ENCODE measurements at places on chromosomes 3 and 15. TPM values are rescaled to one million over a fixed set of nuclear protein-coding genes. Genes with fewer than 3 reads are reported as not detected.

GABRR3 gene
- total RNA-seq, result not detected

DNA sequence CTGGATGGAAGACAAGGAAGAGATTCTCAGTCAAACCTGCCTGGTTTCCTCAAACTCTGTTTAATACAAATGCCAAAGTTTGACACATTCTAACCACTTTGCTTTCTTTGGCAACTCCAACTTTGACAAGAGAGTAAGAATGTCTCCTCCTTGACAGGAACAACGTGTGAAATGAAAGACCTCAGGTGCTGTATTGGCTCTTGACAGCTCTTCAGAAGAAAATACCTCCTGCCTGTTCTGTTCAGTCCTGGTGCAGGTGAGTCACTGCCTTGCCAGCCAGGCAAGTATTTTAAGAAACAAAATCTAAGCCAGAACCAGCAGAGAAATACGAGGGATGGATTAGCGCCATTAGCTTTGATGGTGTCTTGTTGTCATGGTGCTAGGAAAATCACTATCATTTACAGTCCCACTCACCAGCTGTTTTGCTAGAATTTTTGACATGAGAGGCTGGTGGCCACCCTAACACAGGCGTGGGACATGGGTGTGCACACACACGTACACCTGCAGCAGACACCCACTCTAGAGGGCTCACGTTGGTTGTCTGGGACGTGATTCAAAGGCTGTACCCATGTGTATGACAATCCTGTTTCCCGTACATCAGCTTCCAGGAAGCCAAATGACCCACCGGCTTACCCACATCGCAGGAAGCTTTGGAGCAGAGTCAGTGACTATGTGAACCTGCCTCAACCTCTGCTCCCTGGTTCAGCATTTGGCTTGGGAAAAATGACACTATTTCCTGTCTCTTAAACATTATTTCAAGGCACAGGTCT is 60.4 kb downstream of the CCNL1 start:
- no peak for DNase-seq

DNA sequence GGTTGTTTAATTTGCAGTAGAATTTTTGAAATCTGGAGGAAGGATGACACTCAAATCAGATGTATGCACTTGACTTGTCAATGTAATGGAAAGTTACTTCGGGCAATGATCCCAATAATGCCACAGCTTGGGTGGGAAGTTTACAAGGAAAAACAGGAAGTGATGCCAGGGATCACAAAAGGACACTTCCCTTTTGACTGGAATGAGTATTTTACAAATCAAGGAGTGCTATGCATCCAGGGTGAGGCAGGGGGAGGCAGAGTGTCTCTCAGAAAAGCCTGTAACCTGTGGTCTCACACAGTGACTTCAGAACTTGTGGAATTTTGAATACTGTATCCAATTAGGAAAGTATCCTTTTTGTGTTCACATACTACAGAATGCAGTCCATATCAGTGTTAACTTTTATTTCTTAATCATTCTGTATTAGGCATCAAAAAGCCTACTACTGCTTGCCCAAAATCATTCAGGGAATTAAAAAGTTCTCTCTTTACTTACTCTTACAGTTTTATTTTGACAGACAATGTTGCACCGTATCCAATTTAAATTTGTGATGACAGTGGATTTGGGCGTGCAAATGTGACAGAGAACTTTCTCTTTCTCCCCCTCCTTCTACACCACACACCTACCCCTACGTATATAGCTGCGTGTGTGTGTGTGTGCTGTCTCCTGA is 445.1 kb downstream of the MECOM start:
- DNase-seq, result no peak

GRCh38 chr3:157336252-157337009 is 100.2 kb upstream of the PTX3 start:
- DNase-seq, result no peak

DNA sequence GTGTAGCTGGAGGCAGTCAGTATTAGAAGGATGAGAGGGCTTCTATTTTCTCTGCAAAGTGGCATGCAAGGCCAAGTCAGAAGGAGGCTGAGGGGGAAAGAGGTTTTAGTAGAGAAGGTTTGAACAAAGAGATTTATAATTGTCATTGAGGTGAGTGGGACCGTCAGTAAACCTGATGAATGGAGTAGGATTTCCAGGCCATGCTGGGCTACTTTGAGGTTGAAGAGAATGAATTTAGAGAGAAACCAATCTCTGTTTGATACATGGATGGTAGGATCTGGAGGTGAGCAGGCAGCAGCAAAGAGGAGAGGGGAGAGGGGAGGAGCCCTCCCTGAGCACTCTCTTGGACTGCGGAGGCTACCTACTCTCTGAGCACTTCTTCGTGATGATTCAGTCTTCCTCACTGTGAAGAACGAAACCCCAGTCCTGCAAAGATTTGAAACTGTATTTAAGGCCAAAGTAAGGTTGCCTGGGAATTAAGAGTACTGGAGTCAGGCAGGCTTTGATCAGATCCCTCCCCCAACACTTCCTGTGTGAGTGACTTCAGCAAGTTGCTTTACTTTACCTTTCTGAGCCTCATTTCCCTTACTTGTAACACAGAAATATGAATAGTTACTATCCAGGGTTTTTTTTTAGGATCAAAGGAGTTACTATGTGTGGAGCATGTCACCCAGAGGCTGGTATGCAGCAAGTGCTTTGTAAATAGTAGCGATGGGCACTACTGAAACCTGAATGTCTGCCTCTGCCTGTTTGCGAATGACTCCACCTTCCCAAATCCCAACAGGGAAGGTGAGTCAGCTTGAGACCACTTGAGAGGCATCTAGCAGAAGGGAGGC is 75.8 kb downstream of the RPL39L start:
- DNase-seq, result no peak

GRCh38 chr3:177842743-177843734 is 645.8 kb upstream of the TBL1XR1 start:
- DNase-seq, result no peak

DNA sequence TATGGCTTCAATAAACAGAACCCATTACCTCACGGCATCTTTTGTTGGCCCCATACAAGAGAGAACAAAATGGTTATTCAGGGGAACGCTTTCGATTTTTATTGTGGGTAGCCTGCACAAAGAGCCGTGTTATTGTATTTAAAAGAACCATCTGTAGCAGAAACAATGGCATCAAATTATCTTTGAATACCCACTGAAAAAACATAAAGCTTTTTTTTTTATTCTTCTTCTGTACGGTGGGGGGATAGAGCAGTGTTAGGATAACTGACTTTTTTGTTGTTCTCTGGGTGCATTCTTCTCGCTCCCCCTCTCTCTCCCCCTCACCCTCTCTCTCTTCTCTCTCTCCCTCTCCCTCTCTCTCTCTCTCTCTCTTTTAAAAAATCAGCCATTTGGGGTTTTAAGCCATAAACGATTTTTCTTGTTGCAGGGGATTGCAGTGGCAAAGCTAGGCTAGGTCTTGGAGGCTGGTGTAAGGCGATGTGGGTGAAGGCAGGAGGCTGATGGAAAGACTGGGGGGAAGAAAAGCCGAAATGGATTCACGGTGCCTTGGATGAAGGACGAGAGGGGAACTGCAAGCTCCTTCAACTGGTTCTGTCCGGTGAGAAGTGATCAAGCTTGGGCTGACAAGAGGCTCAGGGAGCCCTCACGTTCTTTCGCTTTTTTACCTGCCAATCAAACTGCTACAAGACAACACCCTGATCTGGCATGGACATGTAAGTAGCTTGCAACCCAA is 12.4 kb upstream of the SOX2 start:
- no peak for DNase-seq

GRCh38 chr3:65035246-65035645 is 347.4 kb upstream of the ADAMTS9 start:
- DNase-seq, result no peak

DNA sequence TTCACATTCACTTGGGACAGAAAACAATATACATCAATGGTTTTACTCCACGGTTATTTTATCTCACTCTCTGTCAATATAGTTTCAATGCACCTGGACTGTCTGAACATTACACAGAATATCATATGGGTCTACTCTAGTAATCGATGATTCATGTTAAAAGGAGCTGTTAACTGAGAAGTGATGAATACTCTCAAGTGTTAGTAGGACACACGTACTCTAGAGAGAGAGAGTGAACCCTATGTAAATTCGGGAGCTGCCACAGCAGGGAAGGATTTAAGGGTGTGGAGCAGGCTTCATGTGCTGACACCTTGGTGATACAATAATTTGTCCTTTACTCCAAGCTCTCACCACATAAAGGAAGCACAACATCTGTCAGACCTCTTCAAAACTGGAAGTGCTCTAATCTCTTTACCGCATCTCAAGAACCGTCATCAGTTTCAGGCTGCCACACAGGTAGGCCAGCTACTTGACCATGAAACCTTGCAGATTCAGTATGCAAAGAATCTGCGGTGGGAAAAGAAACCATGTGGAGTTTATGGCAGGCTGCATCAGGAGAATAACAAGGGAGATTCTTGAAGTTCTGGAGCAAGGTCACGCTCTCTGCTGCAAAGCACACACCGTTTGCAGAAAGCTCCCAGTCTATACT is 199.2 kb upstream of the TMC3 start:
- DNase-seq, result no peak

P2RY13 gene
- not detected for total RNA-seq

SEMA5B gene
- not detected for total RNA-seq

GRCh38 chr3:56958879-56959278 is 101.6 kb upstream of the SPATA12 start:
- no peak for DNase-seq

DNA sequence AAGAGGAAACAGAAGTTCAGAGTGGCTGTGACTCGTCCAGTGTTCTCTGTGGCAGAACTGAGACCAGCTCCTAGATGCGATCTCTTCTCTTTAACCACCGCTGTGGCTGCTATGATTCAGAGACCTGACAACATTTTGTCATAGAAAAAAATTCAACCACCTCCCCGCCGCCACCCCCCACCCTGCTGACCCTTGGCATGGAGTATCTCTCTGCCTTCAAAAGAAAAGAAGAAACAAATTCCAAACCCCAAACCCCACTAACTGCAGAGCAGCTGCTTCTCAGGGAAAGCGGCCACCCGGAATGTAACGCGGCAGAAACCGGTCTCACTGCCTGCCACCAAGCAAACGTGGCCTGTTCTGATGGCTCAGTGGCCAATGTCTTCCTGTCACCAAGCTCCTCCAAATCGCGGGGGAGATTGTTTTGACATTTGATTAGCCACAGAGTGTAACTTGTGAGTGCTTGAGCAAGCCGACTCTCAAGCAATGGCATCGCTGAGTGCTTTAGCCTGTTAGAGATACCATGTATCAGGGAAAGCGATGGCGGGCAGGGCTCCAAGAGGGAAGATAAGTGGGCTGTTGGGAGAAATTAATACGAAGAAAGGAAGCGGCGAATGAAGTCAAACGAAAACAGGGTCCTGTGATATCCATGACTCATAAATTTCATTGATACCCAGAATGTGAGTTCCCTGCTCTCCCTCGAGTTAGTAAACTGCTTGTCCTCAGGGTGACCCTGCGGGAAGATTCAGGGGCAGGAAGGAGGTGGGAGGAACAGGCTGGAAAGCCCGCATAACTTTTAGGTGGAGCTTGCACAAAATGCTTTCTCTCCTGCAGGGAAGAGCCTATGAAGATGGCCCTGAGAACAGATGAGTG is 44.8 kb upstream of the TLE3 start:
- DNase-seq, result peak; percentile 54

DNA sequence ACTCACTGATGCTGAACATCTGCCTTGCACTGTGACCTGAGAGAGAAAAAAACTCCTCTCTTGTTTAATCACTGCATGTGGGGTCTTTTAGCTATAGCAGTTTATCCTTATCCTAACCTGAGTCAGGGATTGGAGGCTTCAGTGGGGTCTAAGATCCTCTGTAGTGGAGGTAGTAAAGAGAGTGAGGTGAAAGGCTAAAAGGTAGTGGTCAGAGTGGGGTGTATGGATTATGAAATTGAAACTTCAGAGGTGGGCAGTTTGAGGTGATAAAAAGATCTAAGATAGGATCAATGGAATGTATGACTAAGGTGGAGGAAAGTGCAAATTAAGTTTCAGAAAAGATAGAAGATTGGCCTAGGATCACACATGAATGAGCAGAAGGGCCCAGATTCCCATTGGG is 36.5 kb downstream of the DET1 start:
- no peak for DNase-seq

HDAC11 gene
- total RNA-seq, result 6.2 TPM

CLRN1 gene
- not detected for total RNA-seq

NEDD4 gene
- 21.3 TPM for total RNA-seq

- no peak for DNase-seq
Observed at GRCh38 chr3:126309165-126309564, 48.0 kb downstream of the KLF15 start.

GRCh38 chr15:59373215-59373614 is 544 bp upstream of the MYO1E start:
- DNase-seq, result no peak

GRCh38 chr3:65044401-65044800 is 356.6 kb upstream of the ADAMTS9 start:
- no peak for DNase-seq

GRCh38 chr3:129502641-129503408 is 25.6 kb upstream of the RHO start:
- DNase-seq, result no peak

FBXL22 gene
- 1.3 TPM for total RNA-seq

All from activated T-cell treated with anti-CD3 and anti-CD28 coated beads, Interleukin-2, amount 50 U/mL, for 72 hours (primary cell).